ENCODE measurements at places on chromosomes 13 and 19.

DNA sequence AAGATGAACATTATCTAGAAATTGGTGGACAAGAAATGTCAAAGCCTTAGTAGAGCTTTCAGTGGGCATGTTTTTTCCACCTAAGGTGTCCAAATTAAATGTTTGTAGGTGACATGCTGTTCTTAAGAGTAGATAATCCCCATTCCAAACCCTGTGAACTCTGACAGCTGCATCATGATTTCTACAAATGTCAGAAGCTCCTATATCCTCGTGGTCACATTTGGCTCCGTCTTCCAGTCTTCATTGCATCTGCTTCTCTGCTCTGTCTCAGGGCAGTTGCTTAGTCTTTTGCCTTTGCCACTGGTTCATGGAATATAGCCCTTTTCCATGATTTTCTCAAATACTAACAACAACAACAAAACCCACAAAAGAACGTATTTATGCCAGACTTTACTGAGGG is 234.5 kb downstream of the DLEU7 start:
- DNase-seq = no peak

DNA sequence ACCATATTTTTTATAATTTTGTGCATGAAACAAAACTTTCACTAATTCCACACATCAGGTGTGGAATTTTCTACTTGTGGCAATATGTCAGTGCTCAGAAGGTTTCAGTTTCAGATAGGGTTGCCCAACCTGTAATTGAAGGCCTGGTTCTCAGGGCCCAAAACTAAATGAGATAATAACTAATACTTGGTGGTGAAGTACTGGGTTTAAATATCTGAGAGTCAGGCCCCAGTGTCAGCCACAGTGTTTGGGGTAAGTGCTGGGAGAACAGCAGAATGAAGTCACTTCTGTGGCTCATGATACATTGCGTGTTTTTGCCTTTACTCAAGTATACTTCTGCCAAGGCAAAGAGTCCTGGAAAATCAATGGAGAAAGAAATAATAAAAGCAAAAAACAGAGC is 5.6 kb downstream of the SAFB start:
- no peak for DNase-seq

- DNase-seq = no peak
Measured at GRCh38 chr13:39111145-39111544, 72.9 kb downstream of the NHLRC3 start.

DNA sequence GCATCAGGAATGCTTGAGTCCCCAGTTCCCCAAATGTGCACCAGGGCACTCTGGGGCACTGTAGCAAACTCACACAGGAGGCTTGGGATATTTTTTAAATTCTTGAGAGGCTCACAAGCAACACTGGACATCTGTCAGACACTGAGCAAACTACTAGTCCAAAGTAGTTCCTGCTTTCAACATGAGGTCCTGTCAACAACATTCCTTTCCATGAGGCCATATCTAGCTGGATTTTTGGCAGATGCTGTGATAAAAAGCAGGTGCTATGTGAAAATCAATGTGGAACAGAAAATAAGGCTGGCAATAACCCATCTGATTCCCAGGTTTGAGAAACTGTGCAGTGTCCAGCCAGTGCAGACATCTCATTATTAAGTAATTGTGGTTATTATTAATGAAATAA is 50.5 kb downstream of the STARD13 start:
- no peak for DNase-seq

DNA sequence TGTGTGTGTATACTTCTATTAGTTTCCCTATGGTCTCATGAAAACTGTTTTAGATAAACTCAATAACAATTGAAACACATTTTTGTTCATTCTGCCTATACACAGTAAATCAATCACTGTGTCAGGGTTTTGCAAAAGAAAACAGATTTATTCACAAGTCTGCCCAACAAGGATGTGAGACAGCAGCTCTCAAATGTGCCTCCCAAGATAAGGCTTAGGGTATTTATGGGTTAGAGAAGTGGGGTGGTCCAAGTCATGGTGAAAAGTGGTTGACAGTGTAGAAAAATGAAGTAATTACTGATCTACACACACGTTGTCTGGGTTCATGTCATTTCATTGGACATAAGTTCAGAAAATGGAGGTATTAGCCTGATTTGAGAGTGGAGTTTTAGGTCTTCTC is 844.6 kb downstream of the SLITRK6 start:
- no peak for DNase-seq

DNA sequence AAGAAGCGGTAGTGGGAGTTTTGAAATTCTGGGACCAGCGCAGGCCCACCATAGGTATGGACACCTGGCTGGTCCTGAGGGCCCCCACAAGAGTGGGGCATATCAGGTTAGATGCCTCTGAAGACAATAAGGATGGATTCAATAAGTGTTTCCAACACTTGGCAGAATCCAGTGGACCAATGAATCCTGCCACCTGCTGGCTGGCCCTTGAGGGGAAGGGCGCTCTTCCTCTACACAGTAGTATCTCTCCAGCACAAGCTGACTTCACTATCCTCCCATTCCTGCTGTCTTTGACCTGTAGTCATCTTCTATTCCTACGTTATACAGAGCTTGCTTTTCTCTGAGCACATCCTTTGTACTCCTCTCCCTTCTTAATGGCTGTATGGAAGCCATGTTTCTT is 199.7 kb upstream of the TSHZ3 start:
- DNase-seq = no peak

DNA sequence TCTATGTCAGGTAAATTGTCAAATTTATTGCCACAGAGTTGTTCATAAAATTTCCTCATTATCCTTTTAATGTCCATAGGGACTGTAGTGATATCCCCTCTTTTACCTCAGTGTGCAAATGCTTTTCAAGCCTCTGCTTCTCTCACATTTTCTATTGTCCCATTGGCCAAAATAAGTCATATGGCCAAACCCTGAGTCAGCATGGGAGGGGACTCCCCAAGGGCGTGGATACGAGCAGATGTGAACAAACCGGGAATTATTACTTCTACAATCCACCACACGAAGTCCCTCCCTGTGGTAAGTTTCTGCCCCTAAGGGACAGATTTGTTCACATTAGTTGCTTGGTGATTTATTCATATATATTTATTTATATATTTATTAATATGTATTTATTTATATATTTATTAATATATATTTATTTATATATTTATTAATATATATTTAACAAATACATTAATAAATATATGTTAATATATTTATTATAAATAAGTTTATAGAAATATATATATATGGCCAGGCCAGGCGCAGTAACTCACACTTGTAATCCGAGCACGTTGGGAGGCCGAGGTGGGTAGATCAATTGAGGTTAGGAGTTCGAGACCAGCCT is 20.1 kb upstream of the CAMSAP3 start:
- no peak for DNase-seq

- DNase-seq = peak; percentile 71
Measured at GRCh38 chr19:17243830-17244617, 1.7 kb downstream of the NR2F6 start.

DNA sequence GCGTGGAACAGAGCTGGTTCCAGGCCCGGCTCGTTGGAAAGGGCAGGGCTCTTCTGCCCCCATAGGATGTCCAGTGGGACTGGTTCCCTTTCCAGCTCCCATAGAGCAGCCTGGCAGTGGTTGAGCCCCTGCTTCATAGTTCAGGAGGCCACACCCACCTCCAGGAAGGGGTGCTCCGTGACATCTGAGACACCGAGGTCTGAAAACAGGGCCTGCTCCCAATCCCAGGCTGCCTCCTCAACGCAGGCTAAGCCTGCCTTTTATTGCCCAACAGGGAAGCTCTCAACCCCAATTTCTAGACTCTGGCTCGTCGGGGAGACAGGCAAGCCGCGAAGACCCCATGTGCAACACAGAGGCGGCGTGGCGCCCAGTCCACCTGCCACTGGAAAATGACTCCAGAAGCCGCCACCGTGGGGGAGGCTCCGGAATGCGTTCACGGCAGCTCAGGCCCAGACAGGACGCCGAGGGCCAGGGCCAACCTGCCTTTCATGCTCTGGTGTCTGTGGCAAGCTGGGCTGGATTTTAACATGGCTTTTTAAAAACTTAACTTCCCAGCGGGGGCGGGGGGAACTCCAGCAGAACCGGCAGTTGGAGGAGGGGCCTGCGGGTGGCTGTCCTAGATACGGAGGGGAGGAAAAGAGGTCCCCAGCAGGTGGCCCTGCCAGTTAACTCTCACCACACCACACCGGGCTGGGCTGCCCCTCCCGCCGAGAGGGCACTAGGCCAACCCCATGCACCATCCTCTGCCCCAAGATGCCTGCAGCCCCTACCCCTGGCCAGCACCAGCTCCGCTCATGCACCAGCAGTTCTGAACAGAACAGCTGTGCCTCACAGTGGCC is 17.9 kb upstream of the TINCR start:
- DNase-seq = peak; percentile 77

- DNase-seq = no peak
Measured at GRCh38 chr13:30845297-30846214, 60.5 kb upstream of the MEDAG start.

DNA sequence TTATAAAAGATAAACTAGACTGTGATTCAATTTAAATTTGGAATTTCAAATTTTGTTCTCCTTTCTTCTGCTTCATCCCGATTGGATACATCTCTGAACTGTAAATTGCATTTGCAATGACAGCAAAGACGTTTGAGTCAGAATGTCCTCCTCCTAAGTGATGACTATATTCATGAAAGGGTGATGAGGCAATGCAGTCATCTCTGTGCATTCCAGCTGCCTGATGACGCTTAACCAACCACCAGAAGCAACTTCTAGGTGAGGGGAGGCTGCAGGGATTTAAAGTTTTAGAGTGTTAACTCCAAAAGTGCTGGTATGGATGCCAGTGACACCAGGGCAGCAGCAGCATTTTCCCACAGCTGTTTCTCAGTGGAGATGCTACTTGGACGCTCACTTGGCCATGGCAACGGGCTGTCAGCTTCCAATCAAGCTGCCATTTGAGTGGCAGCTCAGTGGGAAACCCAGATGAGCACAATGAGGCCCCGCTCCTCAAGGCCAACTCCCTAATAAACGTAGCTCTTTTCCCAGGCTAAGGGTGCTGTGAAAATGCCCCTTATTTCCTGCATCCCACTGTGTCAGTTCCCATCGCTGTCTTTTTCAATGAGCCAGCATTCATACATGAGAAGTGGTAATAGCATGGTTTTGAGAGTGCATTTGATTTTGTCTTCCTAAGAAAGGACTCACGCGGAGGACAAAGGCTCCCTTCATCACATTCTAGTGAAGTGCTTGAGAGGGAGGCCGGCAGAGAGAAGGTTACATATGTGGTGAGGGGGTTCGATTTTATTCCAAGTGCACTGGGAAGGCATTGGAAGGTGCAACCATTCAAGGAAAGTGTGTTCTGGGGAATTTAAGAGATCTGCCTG is 45.2 kb upstream of the AMER2 start:
- DNase-seq = no peak

DNA sequence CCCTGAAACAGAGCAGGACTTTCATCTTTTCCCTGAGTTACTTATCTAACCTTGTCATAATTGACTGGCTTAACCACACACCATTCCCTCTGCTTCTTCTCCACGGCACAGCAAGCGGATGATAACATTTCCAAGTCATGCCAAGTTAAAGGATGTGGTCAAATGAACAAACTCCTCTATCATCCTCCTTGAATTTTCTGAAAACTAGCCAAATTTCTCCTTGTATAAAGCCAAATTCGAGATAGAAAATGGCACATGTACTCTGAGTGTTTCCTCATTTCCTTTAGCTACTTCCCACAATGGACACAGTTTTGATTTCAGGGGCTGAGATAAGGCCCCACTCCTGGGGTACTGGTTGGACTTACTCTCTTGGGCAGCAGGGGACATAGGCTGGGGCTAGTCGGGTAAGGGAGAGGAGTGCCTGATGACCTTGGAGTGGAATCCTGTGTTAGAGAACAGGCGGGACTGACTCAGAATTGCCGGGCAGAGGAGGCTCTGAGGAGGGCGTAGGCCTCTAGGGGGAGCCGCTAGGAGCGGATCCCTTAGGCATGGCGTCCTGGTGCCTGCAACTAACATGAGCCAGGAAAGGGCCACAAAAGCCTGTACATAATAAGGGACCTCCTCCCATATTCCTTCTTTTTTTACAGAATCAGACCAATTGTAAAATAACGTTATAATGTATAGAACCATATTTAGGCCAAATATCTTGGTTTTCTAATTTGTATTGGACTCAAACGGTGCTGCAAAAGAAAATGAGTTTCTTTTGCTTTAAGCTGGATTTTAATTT is 20.3 kb upstream of the TMTC4 start:
- peak; percentile 72 for DNase-seq

- no peak for DNase-seq
Measured at GRCh38 chr13:98515818-98516465, 61.0 kb downstream of the STK24 start.

- DNase-seq = peak; percentile 49
Measured at GRCh38 chr13:81487151-81487550, 1146.2 kb upstream of the SPRY2 start.

- peak; percentile 76 for DNase-seq
Measured at GRCh38 chr19:11538232-11539036, at the start of gene CNN1. Gene CNN1 (plus strand): TSS chr19:11538851. CDS start chr19:11538928, 77 bp downstream.

All from ecto neural progenitor cell (in vitro differentiated cells).